ENCODE measurements at places on chromosomes 4 and X.
A peak's percentile ranks its signal among the peaks of the same experiment; 100 is the strongest.

GRCh38 chrX:128928636-128929035, 594.7 kb downstream of the SMARCA1 start:
- no peak for DNase-seq

DNA sequence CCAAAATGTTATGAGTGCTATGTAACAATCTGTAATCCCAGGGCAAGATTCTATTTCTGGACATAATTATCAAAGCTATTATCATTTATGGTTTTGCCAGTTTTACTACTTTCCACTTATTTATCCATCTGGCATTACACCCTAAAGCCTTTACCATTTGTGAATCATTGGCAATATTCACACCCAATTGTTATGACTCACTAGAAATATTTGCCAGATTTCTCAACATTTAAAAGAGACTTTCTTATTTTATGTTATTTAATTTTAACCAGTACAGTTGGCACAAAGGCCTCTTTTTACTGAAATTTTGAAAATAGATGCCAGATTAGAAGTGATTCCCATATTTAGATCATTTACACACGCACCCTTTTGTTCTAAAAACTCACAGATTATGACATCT, 242.7 kb upstream of the WDFY3 start:
- no peak for DNase-seq

- no peak for DNase-seq
Observed at GRCh38 chr4:121535351-121535750, 154.5 kb upstream of the QRFPR start.

GRCh38 chrX:1029494-1029893, 183.0 kb downstream of the CRLF2 start:
- no peak for DNase-seq

- no peak for DNase-seq
Observed at GRCh38 chr4:170667814-170668213, 578.1 kb upstream of the AADAT start.

GRCh38 chr4:183763990-183764754, 105.1 kb downstream of the TRAPPC11 start:
- DNase-seq = no peak

DNA sequence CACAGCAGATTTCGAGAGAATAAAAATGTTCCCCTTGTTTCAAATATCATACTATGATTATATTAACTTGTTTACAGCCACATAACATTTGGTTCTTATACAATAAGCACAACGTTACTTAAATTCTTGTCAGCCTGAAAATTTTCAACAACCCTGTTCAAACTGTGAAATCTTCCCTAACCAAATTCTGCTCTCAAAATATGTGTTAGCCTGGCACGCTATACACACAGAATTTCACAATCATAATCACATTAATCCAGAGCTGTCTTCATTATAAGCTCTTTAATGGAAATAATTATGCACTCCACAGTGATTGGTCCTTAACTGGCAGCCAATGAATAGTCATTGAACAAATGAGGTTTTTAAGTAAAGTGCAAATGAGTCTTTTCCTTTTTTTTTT, 7.3 kb upstream of the PRSS12 start:
- DNase-seq = no peak

DNA sequence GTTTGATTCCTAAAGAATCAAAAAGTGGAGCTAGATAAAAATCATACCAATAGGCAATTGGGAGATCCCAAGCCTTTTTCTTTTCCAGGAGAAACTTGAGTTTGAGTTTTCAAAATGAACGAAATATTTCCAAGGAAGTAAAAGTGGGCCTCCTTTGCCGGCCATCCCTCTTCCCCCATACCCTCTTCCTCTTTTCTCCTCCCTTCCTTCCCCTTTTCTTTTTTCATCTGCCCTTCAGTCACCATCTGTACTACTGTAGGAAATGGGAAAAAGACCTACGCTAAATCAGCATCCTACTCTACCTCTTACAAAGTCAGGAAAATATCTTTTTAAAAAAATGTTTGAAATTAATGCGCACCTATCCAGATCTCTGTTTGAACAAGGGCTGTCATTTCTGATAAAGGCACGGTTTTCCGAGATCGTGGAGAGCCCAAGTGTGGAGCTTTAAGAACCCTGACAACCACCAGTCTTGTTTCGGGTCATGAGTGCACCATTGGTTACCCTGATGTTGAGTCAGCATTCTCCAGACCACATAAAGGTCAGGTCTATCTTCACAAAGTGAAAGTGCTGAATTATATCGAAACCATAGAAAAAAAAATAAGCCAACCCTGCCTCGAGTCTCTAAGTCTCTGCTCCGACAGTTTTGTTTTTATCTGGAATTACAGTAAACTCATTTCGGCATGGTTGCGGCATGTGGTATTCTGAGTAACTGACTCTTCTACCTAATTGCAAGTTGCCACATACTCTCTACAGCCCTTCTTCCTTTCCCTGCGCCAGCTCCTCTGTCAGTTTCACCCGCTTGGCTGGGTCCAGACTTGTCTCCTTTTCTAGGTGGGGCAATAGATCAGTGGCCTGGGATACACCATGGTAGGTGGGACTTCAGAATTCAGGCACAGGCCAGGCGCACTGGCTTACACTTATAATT, 140.2 kb upstream of the KLF3 start:
- no peak for DNase-seq

GRCh38 chr4:25103418-25103817, 56.8 kb downstream of the SEPSECS start:
- DNase-seq = no peak

- no peak for DNase-seq
Observed at GRCh38 chr4:158801066-158801465, 32.2 kb downstream of the FNIP2 start.

- DNase-seq = no peak
Observed at GRCh38 chr4:178196751-178197374, 754.6 kb upstream of the AGA start.

- no peak for DNase-seq
Observed at GRCh38 chrX:25001808-25002660, 13.7 kb downstream of the ARX start.

GRCh38 chr4:8046925-8047541, 107.4 kb upstream of the AFAP1 start:
- no peak for DNase-seq

- no peak for DNase-seq
Observed at GRCh38 chr4:11423465-11423864, 5.2 kb downstream of the HS3ST1 start.

DNA sequence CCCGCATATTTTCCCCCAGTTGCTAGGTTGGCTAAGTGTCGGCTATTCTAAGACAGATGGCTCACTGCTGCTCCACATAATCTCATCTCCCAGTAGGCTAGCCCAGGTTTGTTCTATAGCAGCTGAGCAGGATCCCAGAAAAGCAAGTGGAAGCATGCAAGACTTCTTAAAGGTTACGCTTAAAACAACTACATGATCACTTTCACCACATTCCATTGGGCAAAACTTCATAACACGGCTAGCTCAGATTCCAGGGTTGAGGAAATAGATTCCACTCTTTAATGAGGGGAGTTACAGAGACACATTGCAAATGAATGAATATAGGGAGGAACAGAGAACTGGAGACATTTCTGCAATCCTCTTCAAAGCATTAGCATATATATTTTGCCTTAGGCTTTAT, 12.9 kb upstream of the RAB33B start:
- DNase-seq = no peak

DNA sequence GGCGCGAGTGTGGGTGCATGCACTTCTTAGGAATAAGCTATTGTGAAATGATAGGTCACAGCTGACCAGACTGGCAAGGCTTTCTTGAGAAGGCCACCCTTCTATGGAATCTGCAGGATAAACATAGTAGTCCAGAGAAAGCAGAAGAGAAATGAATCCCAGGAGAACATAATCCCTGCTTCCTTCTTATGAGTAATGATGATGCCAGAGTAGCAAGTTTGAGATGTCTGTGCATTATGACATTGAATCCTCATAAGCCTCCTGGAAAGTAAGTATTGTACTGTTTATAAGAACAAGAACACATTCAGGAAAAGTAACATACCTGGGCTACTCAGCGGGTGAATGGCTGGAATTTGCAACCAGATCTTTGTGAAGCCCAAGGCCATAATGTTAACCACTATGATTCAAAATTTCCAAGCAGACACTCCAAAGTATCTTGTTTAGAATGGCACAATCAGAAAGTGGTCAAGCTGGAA, 272.1 kb upstream of the HS3ST1 start:
- no peak for DNase-seq

GRCh38 chr4:23369331-23369730, 520.5 kb downstream of the PPARGC1A start:
- no peak for DNase-seq

- no peak for DNase-seq
Observed at GRCh38 chrX:49858341-49858740, 20.9 kb upstream of the USP27X start.

DNA sequence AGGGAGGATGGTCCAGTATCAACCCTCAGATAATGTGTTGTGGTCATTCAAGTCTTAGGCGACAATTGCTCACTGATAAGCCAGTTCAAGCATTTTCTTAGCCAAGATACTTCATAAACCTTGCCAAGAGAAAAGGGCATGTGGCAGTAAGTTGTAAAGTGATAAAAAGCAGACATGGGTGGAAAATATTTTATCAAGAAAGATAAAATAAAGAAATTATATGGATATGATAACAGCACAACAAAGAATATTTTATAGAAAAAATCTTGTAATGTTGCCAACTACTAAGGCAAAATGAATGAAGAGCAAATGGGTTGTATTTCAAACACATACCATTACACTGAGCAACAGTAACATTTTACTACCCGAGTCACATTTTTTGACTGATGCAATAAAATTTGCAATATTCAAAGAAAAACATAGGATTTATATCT, 217.4 kb upstream of the PITX2 start:
- no peak for DNase-seq

GRCh38 chrX:148681605-148682004, 181.2 kb downstream of the AFF2 start:
- DNase-seq = no peak

GRCh38 chr4:59712470-59712869, 1487.7 kb upstream of the ADGRL3 start:
- no peak for DNase-seq

DNA sequence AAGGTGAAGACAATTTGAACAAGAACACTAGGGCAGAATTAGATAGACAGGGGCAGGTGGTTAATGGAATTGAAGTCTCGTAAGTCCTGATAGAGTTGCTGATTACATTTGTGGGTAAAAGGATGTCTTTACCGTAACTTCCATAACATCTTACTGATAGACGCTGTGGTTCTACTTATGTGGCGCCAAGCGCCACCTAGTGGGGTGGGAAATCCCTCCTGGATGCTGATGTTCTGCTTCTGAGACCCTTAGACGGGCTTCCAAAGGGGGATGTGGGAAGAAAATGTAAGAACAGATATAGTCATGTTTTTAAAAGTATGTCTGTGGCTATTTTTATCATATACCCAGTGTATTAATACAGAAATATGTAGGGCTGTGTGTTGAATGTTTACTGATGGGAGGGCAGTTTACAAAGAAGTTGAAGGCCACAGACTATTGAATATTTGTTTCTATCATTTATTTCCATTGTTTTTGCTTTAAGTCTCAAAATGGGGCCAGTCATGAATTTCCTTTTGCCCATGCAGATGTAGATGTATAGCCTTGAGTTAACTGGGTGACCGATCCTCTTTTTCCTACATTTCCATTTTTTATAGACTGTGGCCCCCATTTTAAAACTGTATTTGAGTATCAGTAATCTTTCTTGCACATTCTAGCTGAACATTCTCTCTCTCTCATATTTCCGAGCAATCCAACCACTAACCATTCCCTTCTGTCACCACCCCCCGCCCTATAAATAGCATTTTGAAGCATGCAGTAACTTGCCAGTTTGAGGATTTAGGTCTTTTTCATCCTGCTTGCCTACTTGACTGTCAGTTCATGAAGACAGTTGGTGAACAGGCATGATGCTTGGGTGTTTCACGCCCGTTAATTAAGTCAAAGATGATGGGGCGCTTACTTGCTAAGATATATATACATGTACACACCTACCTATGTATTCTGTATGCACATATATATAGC, 12.1 kb upstream of the TLR8 start:
- DNase-seq = peak; percentile 25

GRCh38 chrX:134684956-134685355, 26.7 kb upstream of the PLAC1 start:
- no peak for DNase-seq

DNA sequence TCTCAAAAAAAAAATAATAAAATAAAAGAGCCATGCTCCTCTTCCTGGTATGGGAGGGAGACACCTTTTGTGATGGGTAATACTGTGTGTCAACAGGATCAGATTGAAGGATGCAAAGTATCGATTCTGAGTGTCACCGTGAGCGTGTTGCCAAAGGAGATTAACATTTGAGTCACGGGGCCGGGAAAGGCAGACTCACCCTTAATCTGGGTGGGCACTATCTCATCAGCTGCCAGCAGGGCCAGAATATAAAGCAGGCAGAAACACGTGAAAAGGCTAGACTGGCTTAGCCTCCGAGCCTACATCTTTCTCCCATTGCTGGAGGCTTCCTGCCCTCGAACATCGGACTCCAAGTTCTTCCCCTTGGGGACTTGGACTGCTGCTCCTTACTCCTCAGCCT, 95.4 kb downstream of the SHOX start:
- DNase-seq = no peak

DNA sequence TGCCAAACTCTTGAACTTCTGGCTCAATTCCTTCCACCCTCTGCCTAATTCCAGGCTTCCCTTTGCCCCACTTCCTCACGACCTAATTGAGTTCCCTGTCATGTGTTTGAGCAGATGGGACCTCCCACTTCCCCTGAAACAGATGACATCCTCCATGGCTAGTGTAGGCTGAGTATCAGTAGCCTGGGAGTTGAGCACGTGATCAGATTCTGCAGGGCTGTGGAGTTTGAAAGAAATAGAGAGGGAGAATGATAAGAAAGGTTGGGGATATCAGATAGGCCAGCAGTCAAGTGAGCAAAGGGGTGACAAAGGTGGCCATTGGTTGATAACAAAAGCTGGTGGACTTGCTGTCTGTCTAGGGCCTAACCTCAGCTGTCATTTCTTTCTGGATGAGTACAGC, 18.8 kb upstream of the NWD2 start:
- DNase-seq = no peak

DNA sequence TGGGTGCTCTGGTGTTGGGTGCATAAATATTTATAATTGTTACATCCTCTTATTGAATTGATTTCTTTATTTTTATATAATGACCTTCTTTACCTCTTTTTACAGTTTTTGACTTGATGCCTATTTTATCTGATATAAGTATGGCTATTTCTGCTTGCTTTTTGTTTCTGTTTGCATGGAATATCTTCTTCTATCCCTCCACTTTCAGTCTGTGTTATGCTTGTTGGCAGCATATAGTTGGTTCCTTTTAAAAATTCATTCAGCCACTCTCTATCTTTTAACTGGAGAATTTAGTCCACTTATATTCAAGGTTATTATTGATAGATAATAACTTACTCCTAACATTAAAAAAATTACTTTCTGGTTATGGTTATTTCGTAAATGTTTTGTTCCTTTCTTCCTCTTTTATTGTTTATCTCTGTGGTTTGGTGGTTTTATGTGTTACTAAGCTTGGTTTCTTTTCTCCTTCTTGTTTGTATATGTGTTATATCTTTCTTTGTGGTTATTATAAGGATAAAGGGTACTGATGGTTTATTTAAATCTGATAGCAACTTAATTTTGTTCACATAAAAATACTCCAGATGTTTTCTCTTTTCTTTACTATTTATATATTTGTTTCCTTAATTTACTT, 69.5 kb downstream of the IL15 start:
- no peak for DNase-seq

- no peak for DNase-seq
Observed at GRCh38 chrX:142233400-142233799, 28.3 kb upstream of the MAGEC2 start.

- no peak for DNase-seq
Observed at GRCh38 chrX:129622757-129623301, 31.9 kb downstream of the APLN start.

- no peak for DNase-seq
Observed at GRCh38 chrX:85611926-85612325, 232.5 kb upstream of the POF1B start.

- no peak for DNase-seq
Observed at GRCh38 chr4:26020083-26020668, 106.2 kb downstream of the SMIM20 start.
